Left ventricle myocardium superior (tissue), 1 donor: ENCODE measurements at places on chromosomes 3 and 15.

- DNase-seq = no peak
Measured at GRCh38 chr3:78338405-78338804, 1298.5 kb downstream of the ROBO2 start.

- peak; percentile 79 for DNase-seq
Measured at GRCh38 chr3:73365756-73366397, 258.9 kb downstream of the PDZRN3 start.

- no peak for DNase-seq
Measured at GRCh38 chr3:119195911-119196310, 22.5 kb downstream of the UPK1B start.

DNA sequence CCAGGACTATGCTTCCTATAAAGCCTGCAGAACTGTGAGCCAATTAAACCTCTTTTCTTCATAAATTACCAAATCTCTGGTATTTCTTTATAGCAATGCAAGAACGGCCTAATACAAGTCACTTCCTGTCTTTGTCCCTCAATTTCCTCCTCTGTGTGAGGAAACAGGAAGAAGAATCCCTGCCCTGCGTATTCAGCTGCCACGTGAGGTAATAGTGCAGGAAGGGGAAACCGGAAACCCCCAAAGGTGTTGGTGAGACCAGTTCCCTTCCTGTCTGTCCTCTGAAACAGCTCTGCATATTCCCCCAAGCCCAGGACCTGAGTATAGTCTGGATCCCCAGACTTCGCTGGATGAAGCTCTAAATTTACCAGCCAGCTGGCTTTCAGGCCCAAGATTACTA, 18.1 kb upstream of the PTPN23 start:
- no peak for DNase-seq

- no peak for DNase-seq
Measured at GRCh38 chr3:133472889-133473288, 73.0 kb downstream of the BFSP2 start.
